ENCODE measurements at places on chromosomes 4 and X. TPM values are rescaled to one million over a fixed set of nuclear protein-coding genes. Genes with fewer than 3 reads are reported as not detected.

CFI gene
- polyA plus RNA-seq = 27.9 TPM

NLGN4X gene
- 0.49 TPM for polyA plus RNA-seq

RFC1 gene
- 14.6 TPM for polyA plus RNA-seq

DNA sequence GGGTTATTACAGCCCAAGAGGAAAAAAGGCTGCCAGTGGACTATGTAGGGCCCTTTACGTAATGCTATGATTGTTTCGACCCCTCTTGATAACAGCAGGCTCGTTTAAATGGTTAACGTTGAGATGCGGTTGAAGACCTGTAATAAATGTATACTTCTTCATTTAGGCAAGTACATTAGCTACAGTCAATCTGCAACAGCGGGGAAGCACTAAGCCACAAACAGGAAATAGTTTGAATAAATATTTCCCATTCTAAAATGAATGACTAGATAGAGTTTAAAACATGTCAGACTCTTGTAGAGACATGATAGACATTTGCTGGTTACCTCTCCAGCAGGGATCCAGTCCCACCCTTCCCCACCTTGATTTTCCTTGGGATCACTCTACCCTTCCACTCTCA lies 38.1 kb upstream of the STIM2 start:
- DNase-seq = no peak

GRCh38 chrX:122816288-122816687 lies 367.8 kb upstream of the GRIA3 start:
- DNase-seq = no peak

DNA sequence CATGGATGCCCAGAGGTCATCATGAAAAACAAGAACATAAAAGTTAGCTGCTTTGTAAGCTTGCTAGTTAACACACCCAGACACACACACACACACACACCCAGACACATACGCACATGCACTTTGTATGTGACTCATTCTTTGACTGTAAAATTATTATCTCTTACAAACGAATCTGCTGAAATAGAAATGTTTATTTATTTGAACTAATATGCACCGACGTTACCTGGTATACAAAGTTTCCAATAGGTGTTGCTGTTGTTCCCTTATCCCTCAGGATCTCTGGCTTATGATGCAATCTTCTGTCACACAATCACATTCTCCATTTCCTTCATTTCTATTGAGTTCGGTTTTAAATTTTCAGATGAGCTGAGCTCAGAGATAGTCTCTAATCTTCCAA lies 209.3 kb downstream of the PTTG2 start:
- DNase-seq = no peak

DNA sequence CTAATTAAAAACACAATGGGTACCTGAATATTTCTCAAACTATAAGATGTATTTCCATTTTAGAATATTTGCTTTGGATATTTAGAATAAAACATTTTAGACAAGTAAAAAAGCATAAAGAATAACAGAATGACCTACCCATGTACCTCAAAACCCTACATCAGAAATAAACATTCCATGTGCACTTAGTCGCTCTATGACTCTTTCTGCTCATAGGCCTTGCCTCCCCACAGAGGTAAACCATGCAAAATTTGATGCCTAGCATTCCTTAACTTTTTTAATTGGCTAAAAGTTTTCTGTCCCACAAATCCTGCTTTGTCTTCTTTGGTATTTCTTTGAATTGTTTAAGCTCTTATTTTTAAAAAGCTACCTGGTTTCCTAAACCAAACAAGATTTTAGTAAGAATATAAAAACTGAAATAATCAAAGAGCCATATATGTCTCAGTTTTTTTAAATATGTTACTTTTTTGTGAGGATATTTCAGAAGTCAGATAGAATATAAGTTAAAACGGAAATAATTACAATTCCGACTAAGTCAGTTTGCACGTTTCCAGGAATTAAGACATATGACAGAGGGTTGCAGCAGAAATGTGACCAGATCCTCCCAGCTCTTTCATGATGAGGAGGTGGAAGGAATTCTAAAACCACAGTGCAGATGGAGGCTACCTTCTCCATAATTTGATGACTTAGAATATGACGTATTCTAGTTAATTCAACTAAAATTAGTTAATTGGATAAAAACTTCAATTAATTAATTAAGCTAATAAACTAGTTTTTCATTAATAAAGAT lies 102.5 kb downstream of the FIP1L1 start:
- no peak for DNase-seq

- no peak for DNase-seq
Measured at GRCh38 chr4:41124916-41125548, 89.3 kb downstream of the APBB2 start.

DNA sequence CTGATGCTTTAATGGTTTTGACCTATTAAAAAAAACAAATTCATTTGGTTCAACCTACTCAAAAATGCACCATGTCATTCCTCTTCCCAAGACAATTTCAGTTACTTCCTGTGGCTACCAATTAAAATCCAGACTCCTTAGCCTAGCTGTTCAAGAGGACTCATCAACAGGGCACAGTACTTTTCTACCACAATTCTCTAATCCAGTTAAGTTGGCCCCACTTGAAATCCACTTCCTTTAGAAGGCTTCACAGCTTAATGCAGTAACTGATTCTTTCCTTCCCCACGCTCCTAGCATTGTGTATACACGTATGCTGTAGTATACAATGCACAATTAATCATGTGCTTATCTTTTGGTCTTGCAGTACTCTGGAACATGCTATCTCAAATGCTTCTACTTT lies 129.8 kb downstream of the UGT8 start:
- no peak for DNase-seq

GRCh38 chr4:36269101-36269500 lies 12.3 kb upstream of the DTHD1 start:
- no peak for DNase-seq
